ENCODE measurements at places on chromosomes 12 and 14. TPM values are rescaled to one million over a fixed set of nuclear protein-coding genes. Genes with fewer than 3 reads are reported as not detected.

INSM2 gene
- 0.27 TPM for total RNA-seq

RPL10L gene
- not detected for total RNA-seq

DNA sequence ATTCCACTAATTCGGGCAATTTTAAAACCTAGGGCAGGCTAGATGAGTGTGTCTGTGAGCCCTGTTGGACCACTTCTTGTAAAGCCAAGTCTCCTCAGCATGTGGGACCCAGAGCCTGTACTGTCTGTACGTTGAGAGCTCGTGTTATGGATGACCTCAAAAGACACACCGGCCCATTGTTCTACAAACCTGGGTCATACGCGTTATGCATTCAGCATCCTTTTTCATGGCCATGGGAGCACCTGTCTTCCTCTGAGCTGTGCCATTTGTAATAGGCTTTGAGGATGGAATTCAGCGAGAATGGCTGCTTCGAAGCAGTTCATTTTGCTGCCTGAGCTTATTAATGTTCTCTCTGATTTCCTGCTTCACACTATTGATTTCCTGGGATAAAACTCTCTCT is 15.0 kb downstream of the WSCD2 start:
- DNase-seq, result no peak

DNA sequence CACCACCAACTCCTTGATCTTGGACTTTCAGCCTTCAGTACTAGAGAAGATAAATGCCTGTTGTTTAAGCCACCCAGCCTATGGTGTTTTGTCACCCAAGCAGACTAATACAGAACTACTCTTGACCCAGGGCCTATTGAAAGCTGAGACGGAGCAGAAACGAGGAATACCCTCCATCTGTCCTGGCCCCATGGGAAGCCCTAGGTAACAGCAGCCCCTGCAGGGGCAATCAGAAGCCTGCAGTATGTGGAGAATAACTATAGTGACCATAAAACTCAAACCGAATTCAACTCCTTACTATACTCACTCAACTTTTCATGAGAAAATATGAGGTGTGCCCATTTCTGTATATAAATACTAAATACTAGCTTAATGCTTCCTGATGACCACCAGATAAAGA is 307.4 kb downstream of the NUAK1 start:
- DNase-seq, result no peak

- DNase-seq, result no peak
These were observed 25.5 kb upstream of the CCDC91 start for GRCh38 chr12:28164644-28165275.

Measured in SK-MEL-5 (cell line).